ENCODE measurements at places on chromosomes 3 and 15.

DNA sequence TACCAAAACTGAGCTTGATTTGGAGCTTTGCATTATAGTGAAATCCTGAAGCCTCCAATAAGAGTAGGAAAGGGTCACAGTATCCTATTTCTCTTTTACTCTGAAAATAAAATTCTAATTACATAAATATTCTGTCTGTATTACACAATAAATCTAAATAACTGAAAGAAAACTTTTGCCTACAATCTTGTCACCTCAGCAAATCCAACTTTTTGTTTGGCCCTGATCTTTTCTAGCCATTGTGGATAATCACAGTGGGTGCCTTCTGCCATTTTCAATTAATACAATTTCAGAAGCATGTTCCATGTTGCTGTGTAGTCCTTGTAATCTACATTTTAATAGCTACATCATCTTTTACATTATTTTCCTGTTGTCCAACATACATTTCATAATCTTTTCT lies 29.4 kb upstream of the TIPARP start:
- no peak for DNase-seq

GRCh38 chr3:61371123-61371522 lies 119.9 kb upstream of the FHIT start:
- peak; percentile 52 for DNase-seq

GRCh38 chr3:157868196-157868595 lies 238.0 kb downstream of the SHOX2 start:
- no peak for DNase-seq

- DNase-seq, result no peak
These were observed 224.3 kb downstream of the SNRPN start for GRCh38 chr15:25178835-25179672.

GRCh38 chr15:39918688-39919385 lies 1.2 kb downstream of the GPR176 start:
- no peak for DNase-seq

DNA sequence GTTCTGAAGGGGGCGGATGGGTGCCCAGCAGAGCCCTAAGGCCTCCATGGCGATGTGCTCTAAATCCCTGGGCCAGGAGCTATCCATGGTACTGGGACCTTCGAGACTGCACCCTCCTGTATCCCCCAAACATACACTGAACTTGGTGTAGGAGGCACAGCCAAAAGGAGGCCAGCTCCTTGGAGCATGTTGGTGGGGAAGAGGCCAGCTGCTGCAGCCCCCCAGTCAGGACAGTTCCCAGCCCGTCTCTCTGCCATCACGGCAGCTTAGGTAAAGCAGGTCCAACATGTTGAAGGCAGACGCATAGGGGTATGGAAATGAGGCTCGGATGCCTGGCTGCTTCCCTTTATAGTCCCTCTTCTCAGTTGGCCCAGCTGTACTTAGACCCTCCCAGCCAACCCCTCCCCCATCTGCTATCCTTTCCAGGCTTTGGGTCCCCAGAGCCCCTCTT lies 1.8 kb downstream of the CAMKV start:
- DNase-seq, result peak; percentile 35

GRCh38 chr3:65720989-65721737 lies 317.6 kb downstream of the MAGI1 start:
- no peak for DNase-seq

GRCh38 chr3:76383781-76384180 lies 598.4 kb upstream of the ZNF717 start:
- DNase-seq, result no peak

- DNase-seq, result no peak
These were observed 41.7 kb downstream of the TCF12 start for GRCh38 chr15:56960116-56960515.

- DNase-seq, result no peak
These were observed 34.2 kb downstream of the SEMA5B start for GRCh38 chr3:122993124-122993978.

DNA sequence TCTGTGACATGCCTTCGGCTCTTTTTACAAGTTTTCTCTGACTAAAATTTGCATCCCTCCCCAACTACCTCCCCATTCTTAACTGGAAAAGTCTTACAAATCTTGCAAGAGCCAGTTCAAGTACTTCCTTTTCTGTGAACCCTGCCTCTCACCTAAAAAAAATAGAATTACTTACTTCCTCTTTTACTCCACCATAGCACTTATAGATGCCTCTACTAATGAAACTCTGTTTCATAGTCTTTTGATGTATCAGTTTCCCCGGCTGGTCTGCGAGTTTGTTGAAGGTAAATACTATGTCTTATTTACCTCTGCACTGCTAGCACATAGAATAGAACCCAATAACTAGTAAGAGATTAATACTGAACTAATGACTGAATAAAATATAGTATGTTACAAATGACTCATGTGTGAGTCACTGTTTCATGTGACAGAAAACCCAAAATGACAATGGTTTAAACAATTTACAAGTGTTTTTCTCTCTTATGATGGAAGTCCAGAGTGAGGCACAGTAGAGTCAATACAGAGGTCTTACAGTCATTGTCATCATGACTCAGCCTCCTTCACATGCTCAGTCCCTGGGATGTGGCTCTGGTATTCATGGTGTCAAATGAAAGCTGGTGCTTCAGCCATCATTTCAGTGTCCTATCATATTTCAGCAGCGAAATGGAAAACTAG lies 393.5 kb downstream of the RSL24D1 start:
- peak; percentile 26 for DNase-seq

- DNase-seq, result no peak
These were observed 178.0 kb downstream of the FMN1 start for GRCh38 chr15:33016405-33017024.

DNA sequence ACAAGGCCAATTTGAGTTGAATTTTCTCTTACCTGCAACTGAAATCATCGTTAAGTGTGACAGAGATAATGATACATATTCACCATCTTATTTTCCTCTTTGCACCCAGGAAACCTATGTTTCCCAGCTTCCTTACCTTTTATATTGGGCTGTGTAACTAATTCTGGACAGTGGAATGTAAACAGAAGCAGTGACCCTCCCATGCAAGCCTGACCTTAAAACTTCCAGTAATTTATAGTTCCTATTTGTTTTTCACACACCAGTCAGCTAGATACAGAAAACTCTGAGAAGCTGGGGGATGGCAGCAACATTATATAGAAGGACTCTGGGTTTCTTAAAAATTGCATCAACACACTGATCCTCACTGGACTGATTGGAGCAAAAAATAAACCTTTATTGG lies 4.5 kb upstream of the ZNF280D start:
- DNase-seq, result no peak

GRCh38 chr15:93942269-93942694 lies 289.1 kb upstream of the MCTP2 start:
- DNase-seq, result no peak

DNA sequence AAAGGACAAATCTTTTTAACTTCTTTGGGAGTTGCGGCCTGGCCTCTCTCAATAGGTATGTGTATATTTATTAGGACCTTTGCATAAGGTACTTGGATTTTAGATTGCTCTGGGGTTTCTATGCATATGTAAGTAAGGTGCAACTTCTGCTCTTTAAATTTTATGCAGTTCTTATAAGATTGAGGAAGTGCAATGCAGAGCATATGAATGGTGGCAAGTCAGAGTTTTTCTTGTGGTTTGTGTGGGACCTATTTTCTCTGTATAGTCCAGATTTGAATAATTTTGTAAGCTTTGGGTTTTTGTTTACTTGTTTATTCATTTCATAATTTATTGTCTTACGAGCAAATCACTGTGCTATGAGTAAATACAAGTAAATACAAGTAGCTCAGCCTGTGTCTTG lies 101.5 kb downstream of the ATG7 start:
- no peak for DNase-seq

DNA sequence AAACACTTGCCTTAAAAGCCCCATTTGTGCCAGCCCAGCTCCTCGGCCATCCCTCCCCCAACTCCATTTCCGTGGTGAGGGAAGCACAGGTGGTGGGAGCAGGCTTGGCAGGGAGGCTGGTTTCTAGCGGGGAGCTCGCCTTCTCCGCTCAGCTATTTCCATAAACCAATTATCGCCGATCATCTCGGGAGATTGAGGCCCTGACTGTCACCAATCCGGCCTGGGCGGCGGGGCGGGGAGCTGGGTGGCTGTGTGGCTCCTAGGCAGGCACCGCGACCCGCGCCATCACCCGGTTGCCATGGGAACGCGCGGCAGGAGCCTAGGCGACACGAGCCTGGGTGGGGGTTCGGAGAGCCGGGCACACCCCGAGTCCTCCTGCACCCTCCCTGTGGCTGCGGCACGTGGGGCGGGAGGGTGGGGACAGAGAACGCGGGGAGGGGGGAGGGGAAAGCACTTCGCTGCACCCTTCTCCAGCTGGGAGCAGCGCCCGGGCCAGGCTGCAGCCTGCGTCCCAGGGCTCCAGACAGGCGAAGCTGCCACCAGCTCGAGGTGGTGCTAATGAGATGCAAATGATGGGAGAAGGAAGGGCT lies 9.3 kb downstream of the CCDC33 start:
- DNase-seq, result no peak

DNA sequence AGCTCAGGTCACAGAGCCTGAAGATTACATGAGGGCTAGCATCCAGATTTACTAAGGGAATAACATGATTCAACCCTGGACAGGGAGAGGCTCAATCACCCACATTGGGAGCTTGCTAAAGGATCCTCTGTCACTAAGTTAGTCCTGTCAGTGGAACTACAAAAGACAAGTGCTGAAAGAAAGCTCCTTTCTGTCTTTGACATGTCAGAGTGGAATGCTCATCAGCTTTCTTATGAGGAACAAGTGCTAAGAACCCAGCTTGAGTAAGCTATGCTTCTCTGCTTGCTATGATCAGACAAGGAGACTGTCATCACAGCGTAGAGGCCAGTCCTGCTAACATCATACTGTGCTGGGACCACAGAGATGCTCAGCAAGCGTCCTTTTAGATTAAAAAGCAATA lies 74.5 kb downstream of the MB21D2 start:
- no peak for DNase-seq

DNA sequence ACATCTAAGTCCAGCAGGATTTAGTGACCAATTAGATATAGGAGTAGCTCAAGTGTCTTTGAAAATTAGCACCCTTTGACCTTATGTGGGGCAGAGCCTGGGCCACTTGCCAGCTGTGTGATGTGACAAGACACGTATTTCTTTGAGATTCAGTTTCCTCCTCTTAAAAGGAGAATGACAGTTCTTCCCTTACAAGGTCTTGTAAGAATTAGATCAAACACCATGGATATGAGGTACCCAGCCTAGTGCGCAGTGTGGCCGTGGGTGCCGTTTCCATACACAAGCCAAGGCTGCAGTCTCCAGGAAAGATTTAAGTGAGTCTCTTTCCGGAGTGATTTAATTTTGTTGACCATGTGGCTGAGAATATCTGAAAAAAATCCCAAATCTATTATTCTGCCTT lies 46.3 kb downstream of the ARHGAP31 start:
- no peak for DNase-seq

DNA sequence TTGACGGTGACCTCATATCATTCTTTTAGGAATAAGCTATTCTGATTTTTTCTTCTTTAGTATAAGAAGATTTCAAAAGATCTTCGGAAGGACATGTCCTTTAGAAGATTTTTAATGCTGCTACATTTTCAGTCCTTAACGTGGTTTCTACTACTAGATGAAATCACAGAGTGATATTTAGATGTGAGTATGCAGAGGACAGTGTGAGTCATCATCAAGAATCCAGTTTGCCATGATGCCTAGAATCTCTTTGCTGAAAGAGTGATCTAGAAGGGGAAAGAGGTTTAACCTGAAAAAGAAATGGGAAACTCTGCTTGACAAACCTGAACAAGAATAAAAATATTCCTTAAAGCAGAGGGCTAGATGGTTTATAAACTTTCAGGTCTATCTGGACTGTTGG lies 43.2 kb downstream of the SLC7A14 start:
- DNase-seq, result no peak

GRCh38 chr15:79948095-79948695 lies 22.8 kb downstream of the BCL2A1 start:
- no peak for DNase-seq

DNA sequence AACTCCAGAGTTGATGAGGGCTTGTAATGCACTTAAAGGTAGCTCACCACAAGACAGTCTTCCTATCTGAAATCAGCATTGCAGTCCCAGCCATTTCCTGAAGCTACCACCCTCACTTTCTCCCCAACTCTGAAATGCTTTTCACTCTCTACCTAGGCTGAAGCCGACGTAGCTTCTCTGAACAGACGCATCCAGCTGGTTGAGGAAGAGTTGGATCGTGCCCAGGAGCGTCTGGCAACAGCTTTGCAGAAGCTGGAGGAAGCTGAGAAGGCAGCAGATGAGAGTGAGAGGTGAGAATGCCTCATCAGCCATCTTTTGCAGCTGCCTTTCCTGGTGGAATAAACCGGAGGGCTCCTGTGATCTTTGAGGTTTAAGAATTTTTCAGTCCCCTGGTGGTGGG lies 14.3 kb downstream of the TPM1 start:
- no peak for DNase-seq

DNA sequence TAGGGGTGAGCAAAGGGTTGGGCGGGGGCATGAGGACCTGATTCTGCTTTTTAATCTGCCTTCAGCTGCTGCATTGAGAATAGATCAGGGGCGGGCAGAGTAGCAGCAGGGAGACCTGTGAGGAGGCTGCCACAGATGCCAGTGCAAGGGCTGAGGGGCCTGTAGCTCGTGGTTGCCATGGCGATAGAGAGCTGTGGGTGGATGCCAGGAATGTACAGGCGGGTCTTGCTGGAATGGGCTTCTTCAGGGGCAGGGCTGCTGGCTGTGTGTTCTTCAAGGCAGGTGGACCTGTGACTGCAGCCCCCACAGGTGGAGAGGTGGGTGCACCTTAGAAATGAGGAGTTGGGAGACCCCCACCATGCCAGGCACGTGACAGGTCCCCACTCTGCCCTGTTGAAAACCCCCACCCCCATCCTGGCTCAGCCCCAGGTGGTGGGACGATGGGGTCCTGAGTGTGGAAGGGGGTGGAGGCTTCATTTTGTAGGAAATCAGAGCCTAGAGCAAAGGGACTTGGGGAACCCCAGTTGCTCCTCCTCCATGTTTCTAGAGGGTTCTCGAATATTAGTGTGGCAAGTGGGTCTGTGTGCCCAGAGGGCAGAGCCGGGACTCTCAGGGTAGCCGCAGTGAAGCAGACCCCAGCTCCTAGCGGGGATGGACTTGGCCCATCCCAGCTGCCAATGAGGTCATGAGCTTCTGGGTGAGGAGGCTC lies 38.3 kb downstream of the SLC6A6 start:
- no peak for DNase-seq

DNA sequence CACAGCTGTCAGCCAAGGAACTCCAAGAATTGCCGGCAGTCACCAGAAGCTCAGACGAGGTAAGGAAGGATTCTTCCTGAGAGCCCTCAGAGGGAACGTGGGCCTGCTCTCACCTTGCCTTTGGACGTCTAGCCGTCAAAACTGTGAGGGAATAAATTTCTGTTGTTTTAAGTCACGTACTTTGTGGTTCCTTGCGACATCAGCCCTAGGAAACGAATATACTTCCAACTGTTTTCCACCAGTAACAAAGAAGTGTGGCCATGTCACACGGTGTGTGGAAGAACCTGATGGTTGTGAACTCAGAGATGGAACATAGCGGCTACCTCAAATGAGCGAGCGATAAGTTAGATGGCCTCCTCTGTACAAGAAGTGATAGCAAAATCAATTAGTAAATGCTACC lies 41.0 kb upstream of the B3GNT5 start:
- DNase-seq, result no peak

DNA sequence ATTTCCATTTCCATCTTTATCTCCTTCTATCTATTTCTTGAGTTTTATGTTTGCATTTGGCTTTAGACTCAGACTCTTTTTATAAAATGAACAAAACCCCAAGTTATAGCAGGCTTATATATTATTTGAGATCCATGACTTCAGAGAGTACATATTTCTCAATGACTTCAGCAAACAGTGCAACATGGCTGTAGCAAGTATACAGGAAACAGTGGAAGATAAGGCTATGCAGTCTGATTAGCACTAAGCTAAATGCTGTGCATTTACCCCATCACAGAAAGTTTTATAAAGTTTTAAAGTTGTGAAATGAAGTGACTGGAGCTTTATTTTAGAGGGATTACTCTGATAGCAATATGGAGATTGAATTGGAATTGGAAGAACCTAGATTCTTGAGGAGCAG lies 463.5 kb upstream of the TGFBR2 start:
- no peak for DNase-seq
